ENCODE measurements at places on chromosomes 2 and 18.

DNA sequence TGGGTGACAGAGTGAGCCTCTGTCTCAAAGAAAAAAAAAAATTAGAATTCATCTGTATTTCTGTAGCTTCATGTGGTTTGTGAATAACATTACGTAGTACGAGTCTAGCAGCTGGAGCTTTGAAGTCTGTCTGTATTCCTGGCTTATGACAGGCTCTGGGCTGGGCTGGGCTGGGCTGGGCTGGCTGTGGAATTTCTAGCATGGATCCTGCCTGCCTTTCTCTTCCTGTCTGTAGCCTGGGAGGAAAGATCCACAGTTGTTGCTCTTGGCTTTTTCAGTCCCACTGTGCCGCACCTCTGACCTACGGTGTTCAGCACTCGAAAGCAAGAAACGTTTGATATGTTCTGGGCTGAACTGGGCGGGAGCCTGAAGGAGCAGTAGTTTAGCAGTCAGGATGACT is 55.4 kb downstream of the BOLA3 start:
- DNase-seq: no peak

DNA sequence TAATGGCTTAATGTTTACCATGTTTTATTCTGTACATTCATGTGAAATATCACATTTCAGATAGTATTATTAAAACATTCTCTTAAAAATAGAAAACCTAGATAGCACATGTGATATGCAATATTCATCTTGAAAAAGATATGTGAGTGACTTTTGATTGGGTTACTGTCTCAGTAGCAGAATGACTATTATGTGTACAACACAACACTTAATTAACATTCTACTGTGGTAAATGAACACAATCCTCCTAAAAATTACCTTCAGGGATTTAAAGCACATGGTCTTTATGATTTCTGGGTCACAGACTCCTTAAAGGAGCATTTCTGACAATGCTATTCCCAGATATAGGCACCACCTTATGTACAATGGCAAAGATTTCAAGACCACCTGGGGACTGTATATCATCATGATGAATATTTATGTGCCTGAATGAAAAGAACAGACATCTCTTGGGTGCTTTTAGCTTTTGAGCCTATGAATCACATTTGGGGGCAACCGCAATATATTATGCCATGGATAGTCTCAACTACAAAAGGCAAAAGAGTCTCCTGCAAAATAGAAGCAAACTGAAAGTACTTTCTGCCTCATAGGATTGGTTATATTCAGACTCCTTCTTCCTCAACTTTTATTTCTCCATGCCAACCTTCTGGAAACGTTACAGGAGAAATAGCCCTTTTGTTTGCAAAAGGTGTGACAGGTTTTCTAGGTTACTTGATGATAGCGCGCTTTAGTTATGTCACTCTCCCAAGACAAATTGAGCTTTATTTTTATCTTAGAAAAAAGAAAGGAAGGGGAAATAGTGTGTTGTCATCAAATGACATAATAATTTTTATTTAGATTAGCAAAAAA is 259.0 kb downstream of the CALCRL start:
- DNase-seq: no peak

- DNase-seq: no peak
Observed at GRCh38 chr2:105364436-105365139, 27.2 kb downstream of the C2orf49 start.

GRCh38 chr2:205717175-205717846 is 35.0 kb downstream of the NRP2 start:
- DNase-seq: no peak

- no peak for DNase-seq
Observed at GRCh38 chr18:50848061-50848551, 28.3 kb upstream of the MRO start.

GRCh38 chr2:207505171-207505570 is 24.6 kb upstream of the CREB1 start:
- DNase-seq: no peak

DNA sequence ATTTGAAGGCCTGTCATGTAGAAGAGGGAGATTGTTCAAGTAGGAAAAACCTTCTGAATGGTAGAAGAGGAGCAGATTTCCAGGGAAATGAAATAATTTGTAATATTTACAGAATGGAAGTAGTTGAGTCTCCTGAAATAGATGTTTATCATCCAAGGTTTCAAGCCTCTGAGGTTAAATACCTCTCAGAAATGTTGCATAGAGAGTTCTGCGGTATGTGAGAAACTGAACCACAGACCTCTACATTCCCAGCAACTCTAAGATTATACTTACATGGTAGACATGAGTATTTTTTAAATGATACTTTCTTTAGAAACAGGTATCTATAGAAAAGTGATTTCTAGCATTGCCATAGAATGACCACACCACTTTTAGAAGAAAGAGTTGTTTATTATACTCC is 379.8 kb upstream of the FANCL start:
- DNase-seq: no peak

DNA sequence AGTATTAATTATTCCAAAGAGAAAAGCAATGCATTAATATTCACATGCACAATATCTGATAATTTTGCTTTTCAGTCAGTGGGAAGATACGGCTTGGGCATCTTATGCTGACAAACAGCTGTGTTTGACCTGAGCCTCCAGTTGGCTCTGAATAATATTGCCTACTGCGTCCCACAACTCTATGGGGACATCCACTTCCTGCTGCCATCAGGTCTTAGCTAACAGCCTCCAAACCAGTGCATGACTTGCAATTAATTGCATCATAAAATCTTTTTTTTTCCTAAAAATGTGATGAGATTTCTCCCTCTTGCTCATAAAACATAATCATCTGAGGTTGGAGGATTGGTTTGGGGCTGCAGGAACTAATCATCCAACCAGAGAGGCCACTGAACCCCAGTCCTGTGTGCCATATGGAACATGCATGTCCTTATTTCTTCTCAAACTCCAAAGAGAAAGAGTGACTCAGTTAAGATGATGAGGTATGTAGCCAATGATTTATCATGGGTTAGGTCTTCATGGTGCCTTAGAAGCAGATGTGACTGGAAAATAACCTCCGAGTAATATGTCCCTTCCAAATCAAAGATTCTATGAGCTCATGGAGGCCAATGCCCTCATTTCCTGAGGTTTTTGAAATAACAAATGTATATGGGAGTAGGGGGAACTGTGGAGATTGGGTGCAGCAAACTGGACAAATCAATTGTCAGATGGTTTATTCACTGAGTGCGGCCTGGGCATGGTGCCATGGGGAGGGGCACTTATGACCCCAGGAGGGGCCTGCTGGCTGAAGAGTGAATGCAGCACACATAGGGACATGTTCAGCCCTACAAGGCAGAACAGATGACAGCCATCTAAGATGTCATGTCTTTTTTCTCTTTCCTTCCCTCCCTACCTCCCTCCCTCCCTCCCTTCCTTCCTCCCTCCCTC is 39.4 kb downstream of the EDAR start:
- no peak for DNase-seq

DNA sequence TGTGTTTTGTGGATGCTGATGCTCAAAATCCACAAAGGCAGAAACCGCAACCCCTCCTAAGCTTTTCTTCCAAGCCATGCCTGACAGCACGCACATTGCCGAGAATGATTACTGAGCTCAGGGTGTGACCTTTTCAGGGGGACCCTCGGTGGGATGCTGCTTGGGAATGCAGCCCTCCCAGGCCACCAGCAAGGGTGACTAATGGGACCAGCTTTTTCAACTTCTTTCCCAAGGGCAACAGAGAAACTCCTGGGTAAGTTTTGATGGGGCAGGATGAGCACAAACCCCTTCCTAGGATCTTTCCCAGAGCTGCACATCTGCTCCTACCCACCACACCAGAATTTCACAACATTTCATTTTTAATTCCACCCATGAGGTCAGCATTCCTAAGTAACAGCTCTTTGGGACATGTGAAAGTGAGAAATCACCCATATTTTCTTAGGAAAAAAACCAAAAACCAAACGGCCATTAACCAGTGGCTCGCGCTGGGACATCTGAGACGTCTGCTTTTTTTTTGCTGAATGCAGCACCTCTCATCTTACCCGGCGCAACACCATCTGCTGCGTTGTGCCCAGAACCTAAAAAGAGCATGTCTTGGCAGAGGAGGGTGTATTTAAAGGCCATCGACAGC is 119.0 kb downstream of the ARL4C start:
- DNase-seq: no peak

GRCh38 chr2:16096962-16097361 is 156.6 kb downstream of the MYCN start:
- no peak for DNase-seq

GRCh38 chr2:183919167-183919566 is 679.2 kb upstream of the ZNF804A start:
- DNase-seq: no peak

DNA sequence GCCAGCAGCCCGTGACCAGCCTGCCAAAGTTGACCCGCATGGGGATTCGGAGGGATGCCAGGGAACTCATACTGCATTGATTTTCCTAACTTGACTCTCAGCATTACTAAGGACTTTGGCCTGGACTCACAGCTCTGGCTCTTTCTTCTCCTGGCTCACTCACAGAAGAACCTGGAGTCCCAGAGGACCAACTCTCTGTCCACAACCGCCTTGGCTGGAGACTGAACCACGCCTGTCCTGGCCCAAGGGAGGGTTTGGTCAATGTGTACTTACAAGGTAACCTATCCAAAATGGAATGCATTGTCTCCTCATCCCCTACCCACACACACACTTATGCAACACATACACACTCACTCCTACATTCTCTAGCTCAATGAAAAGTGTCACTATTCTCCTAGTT is 135.6 kb upstream of the KLHL29 start:
- DNase-seq: peak; percentile 18

GRCh38 chr2:159411460-159411859 is 125.0 kb upstream of the WDSUB1 start:
- no peak for DNase-seq

DNA sequence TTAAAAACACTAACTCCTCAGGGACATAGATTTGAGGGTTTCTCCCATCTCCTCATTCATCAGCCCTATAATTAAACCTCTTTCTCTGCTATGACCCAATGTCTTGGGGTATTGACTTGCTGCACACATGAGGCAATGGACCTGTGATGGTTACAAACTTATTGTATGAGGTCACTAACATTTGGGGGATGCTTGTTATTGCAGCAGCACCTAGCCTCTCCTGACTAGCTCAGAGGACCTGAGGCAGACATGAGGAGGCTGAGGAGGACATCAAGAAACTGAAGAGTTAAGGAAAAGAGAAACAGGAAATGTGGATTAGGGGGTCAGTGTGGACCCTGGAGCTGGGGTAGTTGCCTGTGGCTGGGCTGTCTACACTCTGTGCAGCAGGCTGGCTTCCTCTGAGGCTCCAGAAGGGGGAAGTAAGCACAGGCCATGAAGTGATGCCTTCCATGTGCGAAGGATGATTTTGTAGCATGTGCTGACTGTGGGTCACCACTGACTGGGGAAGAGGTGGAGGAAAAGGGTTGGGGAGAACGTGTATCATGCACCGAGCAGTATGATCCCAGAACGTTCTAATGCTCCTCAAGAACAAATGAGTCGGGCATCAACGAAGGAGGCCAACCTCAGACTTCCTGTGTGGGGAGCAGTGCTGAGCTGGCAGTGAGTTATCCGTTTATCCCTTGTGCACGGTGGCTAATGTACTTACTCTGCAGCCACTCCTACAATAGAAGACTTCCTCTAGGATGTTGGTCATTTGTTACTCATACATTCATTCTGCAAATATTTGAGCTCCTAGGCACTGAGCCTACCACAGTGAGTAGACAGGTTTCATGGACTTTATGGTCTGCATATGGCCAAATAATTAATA is 42.1 kb upstream of the RFX8 start:
- DNase-seq: no peak

DNA sequence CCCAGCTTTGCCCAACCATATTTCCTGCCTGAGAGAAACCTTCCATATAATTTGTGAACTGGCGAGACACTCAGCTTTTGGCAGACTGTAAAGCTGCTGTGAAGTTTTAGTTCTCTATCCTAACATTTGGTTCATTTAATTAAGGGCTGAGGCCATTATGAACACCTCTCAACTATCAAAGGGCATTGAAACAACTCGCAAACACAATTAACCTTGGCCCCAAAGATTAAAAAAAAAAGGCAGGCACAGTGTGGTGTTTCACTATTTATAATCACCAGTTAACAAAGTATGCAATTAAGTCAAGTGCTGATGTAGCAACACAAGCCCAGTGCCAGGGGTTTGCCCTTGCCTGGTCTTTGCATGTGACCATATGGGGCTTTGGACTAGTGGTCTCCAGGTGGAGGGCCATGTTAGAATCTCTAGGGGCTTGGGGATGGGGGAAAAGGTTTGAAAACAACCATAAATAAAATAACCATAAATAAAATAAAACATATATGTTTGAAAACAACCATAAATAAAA is 297.6 kb upstream of the SKOR2 start:
- DNase-seq: no peak

DNA sequence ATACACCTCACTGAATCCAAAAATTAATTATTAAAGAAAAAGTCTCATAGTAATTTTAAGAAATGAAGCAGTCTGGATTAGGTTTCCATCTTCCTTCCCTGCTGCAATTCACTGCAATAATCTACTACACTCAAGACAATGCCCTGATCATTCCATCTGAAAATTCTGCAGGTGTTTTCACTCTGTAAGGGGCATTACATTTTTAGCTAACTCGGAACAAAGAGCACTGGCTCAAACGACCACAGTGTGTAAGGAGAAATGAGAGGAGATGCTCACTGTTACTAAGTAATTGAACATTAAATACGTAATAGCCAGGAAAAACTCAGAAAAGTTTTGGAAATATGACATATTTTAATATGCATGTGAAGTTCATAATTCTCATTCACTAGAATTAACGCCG is 1.3 kb downstream of the B4GALT6 start:
- DNase-seq: no peak

DNA sequence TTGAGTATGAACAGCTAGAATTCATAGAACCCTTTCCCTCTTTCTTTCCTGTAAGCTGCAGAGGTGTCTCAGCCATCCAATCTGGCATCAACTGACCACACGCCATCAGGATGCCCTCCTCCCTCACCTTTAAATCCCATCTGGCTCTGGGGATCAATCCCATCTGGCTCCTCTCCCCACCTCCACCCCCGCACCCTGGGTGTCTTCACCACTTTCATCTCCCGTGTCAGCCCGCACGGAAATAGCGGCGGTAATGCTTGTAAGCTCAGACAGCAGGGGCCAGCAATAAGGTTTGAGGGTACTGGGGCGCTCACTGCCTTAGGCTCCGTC is 508 bp upstream of the TUBA4B start:
- no peak for DNase-seq

GRCh38 chr2:115529627-115530026 is 1087.2 kb downstream of the DPP10 start:
- DNase-seq: no peak

- DNase-seq: no peak
Observed at GRCh38 chr2:167749660-167750059, 497.7 kb downstream of the STK39 start.

- no peak for DNase-seq
Observed at GRCh38 chr18:46242183-46242582, 138.0 kb downstream of the HAUS1 start.
